RPMI8226 (cell line): ENCODE measurements at places on chromosomes 5 and 9.
A peak's percentile ranks its signal among the peaks of the same experiment; 100 is the strongest.

DNA sequence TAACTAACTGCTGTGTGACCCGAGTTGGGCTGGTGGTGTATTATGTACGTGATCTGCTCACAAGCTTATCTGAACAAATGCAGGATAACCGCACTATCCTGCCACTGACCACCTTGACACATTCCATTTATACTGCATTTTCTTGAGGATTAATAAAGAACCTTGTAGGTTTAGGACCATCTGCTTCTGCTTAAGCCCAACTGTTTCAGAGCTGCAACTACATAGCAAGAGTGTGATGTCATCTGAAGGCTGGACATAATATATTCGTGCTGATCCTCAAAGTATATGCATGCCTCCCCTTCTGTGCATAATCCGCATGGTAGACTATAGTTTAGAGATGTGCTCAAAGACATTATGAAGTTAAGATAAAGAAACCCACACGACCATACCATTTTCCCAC is 435.9 kb downstream of the BNC2 start:
- no peak for DNase-seq

DNA sequence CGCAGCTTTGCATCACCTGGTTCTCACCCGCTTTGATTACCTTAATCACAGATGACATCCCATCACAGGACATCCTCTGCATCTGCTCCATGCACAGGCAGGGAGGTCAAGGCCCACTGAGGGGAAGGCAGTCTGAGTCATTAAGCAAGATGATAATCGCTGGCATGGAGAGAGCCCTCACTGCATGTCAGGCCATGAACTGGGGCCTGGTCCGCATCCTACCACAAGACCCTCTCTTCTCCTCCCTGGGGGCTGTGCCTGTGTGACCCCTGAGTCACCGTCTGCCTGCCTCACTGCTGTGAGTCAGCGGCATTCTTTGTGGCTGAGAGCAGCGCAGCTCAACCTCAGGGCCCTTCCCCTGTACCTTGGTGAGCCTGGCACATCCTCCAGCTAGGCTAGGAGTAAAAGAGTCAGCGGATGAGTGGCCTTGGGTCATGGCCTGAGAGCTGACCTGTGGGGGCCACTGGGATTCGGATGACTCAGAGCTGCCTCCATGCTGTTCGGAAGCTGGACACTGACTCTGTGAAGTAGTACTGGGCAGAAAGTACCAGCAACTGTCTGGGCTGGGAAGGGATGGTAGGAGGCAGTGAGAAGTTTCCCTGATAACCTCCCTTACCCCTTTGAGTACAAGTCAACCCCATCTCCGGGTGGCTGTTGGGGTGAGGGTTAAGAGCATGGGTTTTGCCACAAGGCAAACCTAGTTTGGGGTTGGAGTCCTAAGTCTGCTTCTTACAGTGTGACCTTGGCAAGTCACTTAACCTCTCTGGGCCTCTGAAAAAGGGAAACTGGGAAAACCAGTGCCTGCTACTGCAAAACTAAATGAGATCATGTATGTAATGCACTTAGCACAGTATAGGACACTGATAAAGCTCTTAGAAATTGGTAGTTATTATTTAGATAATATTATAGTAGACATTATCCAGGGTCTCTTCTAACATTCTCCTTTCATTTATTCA is 14.6 kb upstream of the ARSI start:
- no peak for DNase-seq

- DNase-seq = no peak
Observed at GRCh38 chr5:109516390-109516789, 106.6 kb upstream of the PJA2 start.

DNA sequence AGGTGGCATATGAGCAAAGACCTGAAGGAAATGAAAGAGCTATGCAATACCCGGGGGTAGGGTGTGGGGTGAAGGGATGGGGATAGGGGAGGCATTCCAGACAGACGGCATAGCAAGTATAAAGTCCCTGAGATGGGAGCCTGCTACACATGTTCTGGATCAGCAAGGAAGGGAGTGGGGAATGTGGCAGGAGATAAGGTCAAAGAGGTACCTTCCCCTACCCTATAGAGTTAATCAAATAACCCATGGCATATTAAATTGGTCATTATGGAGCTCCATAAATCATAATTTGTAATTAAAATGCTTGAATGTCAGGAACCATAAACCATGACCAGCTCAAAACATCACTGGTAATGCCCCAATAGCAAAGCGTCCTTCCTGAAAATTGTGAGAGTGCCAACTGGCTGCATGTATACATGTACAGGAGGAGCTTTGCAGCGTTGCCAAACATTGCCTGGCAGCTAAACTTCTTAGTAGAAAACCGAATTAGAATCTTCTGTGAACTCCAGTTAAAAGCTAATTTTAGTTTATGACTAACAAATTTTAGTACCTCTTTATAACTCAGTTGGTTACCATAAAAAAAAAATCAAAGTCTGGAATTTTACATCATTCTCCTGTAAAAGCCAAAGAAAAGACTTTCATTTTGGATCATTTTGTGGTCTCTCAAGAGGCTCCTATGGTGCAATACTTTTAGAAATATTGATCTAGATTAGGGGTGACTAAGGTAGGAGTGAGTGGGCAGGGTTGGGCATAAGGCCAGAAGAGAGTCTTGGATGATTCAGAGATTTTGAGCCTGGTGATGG is 4.7 kb downstream of the DNAI1 start:
- no peak for DNase-seq

GRCh38 chr5:140145818-140146522 is 20.2 kb downstream of the IGIP start:
- peak; percentile 80 for DNase-seq

GRCh38 chr9:114671605-114672004 is 10.4 kb downstream of the TEX48 start:
- no peak for DNase-seq

GRCh38 chr9:8823131-8823895 is 1023.7 kb upstream of the DMAC1 start:
- DNase-seq = no peak

DNA sequence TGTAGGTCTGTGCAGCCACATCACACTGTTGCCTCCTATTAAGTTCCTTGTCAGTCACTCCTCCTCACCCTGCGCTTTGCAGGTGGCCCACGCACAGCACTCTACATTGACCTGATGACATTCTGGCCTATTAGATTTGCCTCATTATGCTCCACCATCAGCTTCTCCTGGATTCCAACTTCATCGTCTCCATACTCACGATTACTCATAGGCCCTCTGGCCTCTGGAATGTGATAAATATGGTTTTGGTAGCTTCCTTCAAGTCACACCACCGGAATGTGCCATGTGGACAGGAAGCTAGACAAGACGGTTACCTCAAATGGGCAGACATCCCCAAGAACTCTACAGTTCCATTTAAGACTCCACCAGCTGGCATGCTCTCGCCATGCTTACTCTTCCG is 158.0 kb upstream of the LHFPL2 start:
- no peak for DNase-seq

GRCh38 chr9:94900222-94901018 is 173.9 kb downstream of the AOPEP start:
- DNase-seq = no peak

- no peak for DNase-seq
Observed at GRCh38 chr5:105331558-105331957, 1769.0 kb upstream of the NUDT12 start.

- no peak for DNase-seq
Observed at GRCh38 chr9:134167530-134167931, 3.2 kb upstream of the RNU6ATAC start.

DNA sequence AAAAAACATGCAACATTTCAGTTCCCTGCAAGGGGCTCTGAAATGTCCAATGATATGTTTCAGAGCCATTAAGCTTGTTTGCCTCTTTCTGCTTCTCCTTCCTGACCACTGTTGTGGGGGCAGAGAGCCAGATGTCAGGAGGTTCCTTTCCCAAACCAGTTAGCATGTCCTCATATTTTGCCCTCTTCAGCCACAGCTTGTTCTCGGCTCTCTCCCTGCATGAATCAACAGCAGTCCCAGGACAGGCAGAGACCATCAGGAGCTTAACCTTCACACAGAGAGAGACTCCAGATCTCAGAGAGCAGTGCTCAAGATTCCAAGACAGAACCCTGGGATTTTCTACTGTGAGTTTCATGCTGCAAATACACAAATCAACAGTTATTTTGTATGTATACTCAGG is 218.5 kb downstream of the COMMD10 start:
- DNase-seq = no peak

- no peak for DNase-seq
Observed at GRCh38 chr5:83256091-83256780, 178.9 kb downstream of the XRCC4 start.

DNA sequence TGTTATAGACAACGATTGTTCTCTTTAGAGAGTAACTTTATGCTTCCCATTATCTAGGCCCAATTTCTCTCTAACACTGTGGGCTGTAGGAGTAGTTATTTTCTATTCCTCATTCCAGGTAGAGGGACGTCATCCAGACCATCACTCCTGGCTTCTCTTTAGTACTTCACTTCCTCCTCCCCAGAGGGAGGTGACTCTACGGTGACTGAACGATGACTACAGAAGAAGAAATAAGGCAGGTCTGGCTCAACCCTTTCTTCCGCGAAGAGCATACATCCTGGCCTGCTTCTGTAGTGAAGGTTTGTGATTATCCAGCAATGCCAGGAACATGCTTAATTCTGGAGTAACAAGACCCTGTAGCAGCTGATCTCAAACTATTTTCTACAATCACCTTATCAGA is 50.8 kb downstream of the HMGCR start:
- no peak for DNase-seq

- DNase-seq = peak; percentile 60
Observed at GRCh38 chr9:21455320-21455719, 15.1 kb downstream of the IFNA1 start.
